ENCODE measurements at places on chromosomes 2 and 18.

GRCh38 chr2:98704499-98705332 lies 26.2 kb downstream of the MGAT4A start:
- DNase-seq: no peak

DNA sequence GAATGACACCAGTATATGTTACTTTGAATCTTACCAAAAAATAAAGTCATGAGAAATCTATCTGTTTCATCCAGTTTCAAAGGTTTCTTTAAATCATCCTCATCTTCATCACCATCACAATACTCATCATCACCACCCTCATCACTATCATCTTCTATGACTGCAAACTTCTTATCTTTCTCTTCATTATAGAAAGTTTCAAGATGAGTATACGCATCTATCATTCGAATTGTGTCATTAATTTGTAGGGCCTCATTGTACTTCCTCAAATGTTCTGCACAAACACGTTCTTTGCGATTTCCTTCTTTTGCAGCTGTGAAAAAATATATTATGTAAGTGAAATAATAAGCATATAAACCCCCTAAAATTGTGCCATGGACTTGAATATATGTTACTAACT lies 34.1 kb upstream of the FAP start:
- DNase-seq: no peak

GRCh38 chr18:35683021-35683420 lies 101.5 kb downstream of the GALNT1 start:
- no peak for DNase-seq

DNA sequence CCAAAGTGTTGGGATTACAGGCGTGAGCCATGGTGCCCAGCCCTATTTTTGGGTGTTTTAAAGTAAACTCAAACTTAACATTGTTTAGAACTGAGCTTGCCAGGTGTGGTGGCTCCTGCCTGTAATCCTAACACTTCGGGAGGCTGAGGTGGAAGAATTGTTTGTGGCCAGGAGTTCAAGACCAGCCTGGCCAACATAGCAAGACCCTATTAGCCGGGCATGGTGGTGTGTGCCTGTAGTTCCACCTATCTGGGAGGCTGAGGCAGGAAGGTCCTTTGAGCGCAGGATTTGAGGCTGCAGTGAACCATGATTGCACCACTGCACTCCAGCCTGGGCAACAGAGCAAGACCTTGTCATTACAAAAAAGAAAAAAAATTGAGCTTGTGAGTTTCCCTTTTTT lies 17.5 kb downstream of the SFTPB start:
- DNase-seq: no peak

GRCh38 chr18:13834496-13835015 lies 10.6 kb downstream of the MC5R start:
- no peak for DNase-seq

- DNase-seq: no peak
Observed at GRCh38 chr18:57984490-57985115, 59.4 kb upstream of the NEDD4L start.

DNA sequence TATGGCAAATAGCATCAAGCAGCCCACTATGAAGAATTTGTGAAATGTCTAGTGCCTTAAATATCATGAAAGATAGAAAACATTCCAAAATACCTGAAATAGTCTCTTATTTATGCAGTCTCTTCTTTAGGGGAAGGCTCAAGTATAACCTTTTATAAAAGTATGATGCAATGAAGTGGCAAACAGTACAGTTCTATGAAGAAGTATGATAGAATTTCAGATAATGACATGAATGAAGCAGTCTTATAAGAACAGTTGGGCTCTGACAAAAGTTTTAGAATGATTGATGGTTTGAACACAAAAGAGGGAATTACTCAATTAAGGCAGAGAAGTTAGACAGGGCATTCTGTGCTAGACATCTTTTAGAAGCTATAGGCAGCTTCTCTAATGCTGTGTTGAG lies 1791.8 kb upstream of the PIK3C3 start:
- DNase-seq: no peak

DNA sequence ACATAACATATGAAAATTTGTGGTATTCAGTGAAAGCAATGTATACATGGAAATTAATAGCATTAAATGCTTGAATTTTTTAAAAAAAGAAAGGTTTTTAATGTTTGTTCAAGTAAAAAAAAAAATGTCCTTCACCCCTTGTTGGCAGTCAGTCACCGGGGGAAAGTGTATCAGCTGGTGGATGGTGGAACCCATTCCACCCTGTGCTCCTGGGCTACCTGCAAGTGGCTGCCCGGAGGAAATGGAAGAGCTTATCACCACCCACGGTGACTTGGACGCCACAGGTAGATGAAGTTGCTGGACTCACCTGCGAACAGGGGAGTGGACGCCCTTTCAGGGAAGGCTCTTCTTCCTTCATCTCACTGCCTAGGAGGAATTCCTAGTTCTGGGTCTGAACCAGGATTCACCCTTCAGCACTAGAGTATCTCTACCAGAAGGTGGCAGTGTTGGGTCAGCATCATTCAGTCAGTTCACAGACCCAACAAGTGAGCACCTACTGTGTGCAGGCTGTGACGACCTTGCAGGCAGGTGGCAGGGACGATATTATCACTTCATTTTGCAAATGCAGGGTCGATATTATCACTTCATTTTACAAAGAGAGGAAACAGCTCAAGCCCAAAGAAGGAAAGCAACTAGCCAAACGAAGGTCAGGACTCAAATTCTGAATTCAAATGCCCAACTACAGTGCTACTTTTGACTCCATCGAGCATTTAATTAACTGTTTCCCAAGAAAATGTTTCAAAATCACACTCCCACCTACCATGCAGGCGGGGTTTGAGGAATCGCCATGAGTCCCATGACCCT lies 35.8 kb downstream of the CIB4 start:
- DNase-seq: no peak

- no peak for DNase-seq
Observed at GRCh38 chr18:35889677-35890076, 82.8 kb upstream of the RMP24 start.

GRCh38 chr2:181367906-181368435 lies 89.2 kb upstream of the ITGA4 start:
- no peak for DNase-seq

DNA sequence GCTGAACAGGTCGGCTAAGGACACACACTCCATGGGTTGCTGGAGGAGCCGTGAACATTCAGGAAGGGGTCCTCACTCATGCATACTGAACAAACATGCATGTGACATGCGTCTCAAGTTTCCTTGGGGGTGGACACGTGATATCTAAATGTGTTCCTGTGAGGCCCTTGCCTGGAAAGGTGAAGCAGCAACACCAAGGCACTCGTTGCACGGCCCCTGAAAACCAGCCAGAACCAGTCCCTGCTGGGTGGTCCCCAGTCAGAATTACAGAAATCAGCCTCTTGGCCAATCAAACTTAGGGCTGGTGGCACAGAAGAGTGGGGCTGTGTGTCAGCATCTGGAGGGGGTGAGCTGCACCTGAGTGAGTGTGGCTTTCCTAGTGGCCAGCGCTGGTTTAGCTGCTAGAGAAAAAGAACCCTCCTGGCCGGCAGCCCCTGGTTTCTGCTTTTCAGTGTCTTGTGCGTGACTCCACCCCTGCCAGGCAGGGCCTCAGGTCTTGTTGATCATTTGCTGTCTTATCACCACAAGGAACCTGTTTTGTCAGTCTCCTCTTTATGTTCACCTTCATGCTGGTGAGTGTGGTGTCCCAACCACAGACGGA lies 3.2 kb upstream of the AQP12B start:
- no peak for DNase-seq

- no peak for DNase-seq
Observed at GRCh38 chr2:68915393-68915792, 37.3 kb downstream of the GKN2 start.

DNA sequence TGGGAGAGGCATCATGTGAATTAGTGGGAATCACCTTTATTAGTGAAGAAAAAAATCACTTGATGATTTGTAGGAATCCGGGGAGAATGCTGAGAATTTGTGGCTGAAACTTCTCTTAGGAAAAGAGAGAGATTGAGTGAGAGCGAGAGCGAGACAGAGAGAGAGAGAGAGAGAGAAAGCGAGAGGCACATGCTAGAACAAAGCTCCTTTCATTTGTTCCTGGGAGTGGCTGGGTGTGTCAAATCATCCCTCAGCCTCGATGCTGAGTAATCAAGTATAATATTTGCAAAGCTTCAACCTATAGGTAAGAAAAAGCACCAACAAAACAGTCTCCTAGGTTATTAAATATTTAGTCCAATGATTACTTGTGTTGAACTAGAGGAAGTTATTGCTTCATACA lies 4.4 kb upstream of the SERPINB5 start:
- no peak for DNase-seq

DNA sequence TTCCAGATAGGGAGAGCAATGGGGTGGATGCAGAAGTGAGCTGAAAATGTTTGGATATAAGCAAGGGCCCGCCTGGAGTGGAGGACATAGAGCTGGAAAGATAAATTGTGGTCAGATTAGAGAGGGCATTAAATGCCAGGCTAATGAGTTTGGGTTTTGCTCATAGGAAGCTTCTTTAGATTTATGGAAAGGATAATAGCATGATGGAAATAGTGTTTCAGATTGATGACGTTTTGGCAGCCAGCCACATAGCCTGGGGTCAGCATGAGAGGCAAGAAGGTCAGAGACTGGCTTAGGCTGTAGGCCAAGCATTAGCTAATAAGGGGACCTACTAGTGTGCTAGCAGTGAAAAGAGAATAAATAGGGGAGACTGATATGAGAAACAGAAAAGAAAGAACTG lies 321.6 kb downstream of the STK39 start:
- DNase-seq: no peak

DNA sequence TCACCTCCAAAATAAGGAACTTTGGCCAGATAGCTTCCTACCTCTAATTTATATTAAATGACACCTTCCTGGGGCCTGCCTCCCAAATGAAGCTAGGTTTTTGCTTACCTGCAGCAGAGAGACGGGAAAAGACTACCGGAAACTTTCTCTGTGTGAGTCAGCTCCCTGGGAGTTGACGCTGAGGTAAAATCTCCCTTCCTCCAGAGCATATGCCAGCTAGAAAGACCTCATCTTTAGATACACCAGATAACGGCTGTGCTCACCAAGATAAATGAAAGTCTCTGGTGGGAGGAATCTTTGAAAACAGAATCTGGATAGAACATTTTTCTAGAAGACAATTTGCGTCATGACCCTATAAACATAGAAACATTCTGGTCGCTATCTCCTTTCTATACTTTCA lies 99.7 kb upstream of the RFX8 start:
- no peak for DNase-seq

- DNase-seq: no peak
Observed at GRCh38 chr2:130183512-130184373, 1.7 kb downstream of the MZT2B start.

DNA sequence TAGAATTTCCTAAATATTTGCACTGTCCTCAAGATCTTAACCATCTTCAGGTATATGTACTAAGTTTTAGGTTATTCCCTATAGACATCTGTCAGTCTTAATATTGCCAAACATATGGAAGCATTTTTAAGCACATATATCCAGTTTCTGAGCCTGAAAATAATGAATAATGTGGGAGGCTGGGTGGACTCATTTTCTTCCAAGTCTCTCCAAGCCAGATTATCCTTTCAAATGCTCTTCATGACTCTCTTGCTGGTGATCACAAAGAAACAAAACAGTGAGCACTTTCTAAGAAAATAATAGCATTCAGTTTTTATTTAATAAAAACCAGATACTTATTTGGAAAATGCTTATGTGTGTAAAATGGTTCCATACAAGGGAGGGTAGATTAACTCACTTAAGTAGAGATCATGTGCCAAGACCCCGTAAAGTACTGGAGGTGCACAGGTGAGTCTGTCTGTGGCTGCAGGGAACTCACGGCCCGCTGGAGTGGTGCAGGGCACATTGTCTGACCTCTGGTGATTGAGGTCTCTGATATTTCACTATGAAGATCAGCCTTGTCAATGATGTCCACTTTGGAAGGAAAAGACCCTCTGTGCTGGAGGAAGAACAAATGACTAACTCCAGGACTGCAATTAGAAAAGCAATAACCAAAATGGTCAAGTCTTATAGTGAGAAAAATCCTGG lies 161.6 kb downstream of the TMEM18 start:
- DNase-seq: no peak

DNA sequence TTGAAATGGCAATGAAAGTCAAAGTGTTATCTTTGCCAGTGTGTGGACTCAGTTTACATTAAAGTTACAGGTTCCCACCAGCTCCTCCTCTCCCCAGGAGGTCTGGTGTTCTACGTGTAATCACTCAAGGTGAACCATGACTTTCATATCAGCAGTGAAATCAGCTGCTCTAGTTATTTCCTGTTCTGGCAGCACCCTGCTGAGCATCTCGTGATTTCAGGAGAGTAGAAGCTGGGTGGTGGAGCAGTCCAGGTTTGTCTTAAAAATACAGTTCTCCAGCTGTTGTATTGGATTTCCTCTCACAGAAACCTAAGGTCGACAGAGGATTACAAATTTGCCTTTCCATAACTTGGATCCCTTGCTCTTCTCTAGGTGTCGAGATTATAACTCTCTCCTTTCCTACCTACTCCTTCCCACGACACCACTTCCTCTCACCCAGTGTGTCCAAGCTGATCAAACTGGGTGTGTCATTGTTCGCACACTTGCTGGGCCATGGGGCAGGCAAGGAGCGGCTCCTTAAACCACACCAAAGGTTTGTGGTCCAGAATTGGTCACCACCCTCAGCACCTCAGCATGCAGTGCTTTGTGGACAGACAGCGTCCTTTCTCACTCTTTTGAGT lies 13.0 kb upstream of the ARHGAP25 start:
- no peak for DNase-seq

GRCh38 chr2:122680662-122681061 lies 925.2 kb downstream of the TSN start:
- no peak for DNase-seq

DNA sequence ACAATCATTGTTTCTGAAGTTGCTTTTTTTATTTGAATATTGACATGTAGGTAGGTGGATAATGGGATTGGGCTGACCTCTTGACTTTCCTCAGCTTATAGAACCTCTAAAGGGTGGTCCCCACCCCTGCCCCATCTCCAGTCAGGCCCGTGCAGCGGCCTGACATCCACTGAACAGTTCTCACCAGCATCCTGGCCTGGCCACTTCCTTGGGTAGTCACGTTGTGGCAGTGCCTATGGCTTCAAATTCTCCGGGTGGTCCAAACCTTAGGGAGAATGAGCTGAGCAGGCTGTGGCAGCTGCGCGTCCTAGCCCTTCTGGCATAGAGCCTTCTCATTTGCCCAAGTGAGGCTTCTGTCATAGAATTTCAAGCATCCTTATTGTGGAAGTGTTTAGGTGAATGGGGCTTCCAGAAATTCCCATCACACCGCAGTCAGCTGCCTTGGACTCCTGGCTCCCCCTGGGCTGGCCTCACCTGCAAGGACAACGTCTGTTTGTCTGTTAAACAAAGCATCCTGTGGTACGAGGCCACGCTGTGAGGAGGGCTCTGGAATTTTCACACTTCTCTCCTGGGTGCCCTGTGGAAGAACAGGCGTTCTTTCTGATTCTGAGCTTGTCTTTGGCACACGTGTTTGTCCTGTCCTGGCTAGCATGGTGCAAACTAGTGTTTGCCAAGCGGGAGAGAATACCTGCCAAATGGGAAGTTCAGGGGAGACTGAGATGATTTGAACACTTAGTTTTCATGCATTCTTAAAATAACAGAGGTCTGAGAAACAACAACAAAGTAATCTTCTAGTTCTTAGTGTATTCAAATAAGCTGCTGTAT lies 31.8 kb upstream of the OTOS start:
- DNase-seq: no peak

DNA sequence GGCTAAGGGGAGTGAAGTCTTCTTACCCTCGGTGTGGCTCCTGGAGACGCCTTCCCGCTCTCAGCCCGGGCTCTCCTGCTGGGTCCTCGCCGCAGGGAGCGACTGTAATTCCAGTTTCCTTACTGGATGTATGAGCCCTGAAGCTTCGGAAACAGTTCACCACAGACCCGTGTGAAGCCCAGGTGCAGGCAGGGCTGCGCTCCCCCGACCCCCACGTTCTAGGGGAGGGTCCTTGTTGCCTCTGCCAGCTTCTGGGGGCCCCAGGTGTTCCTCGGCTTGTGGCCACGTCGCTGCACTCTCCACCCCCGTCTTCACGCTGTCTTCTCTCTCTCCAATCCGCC lies 5.1 kb upstream of the ASB1 start:
- DNase-seq: no peak

Measured in BJ (cell line).